Fibroblast of upper back skin (primary cell): ENCODE measurements at places on chromosomes 1 and 21.
A peak's percentile ranks its signal among the peaks of the same experiment; 100 is the strongest.

- DNase-seq: no peak
Measured at GRCh38 chr1:45297666-45298356, 28.9 kb upstream of the HPDL start.

GRCh38 chr1:213041443-213041842, 9.6 kb upstream of the RPS6KC1 start:
- peak; percentile 75 for DNase-seq

DNA sequence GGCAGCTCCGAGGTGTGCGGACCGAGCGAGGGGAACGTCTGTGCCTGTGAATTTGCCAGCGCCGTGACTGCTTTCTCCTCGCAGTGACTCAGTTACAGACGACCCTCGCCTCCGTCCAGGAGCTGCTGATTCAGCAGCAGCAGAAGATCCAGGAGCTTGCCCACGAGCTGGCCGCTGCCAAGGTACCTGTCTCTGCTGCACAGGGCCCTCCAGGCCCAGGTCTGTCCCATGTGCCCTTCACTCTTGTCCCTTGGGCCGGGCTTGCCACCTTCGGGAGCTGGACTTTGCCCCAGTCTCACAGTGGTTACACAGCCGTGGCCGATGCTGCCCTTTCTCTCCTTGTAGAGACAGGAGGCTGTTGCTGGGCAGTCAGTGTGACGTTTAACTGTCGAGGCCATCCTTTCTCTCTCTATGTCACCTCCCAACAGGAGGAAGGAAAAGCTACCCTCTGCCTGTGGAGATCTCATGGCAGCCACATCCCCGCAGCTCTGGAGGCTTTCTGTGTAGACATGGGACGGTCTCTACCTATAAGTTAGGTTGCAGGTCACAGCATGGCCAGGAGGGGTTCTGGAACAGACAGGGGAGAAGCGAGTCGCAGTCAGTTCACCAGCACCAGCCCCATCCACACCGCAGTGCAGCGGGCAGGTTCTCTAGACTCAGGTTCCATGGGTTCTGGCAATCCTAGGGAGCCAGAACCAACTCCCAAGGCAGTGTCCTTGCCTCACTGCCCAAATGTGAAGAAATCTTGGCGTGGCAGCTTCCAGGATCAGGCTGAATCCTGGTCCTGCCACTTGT, 149.7 kb downstream of the PEX14 start:
- no peak for DNase-seq

DNA sequence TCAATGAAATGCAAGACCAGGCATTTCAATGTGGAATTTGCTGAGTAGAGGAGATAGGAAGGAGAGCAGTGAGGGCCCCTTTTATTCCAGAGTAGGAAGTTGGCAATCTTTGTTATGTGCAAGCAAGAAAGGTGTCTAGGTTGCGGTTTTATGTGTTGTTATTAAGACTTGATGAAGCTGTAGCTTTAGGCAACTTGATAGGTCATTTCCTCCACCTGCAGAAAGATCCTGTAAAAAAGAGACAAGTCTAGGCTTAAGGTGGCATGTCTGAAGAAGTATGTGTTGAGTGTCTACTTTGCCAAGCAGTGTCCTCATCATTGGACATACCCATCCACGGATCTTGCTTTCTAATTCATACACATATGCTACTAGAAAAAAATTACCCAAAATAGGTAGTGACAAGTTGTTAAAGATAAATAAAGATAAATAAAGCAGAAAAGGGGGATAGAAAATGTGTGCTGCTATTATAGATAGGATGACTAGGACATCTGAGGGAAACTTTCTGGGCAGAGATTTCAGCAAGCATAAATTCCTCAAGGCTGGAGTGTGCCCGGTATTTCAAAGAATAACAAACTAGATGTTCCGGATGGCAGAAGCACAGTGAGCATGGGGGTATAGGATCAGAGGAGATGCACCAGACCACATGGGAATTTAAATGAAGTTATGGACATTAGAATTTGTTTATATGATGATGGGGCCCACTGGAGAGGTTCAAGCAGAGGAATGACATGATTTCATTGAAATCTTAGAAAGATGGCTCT, 335.0 kb downstream of the TGFB2 start:
- DNase-seq: no peak

DNA sequence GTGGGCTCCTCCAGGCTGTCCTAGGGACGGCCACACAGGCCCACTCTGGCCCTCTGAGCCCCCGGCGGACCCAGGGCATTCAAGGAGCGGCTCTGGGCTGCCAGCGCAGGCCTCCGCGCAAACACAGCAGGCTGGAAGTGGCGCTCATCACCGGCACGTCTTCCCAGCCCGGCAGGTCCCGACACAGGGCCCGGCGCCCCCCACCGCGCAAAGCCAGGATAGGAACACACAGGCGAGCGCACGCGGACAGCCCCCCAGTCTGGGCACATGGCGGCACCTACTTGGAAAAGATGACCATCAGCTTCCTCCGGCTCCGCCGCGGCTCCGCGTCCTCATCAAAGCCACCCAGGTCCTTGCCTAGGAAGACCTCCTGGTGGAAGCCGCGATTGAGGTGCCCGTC, 3.6 kb downstream of the SDF4 start:
- no peak for DNase-seq

DNA sequence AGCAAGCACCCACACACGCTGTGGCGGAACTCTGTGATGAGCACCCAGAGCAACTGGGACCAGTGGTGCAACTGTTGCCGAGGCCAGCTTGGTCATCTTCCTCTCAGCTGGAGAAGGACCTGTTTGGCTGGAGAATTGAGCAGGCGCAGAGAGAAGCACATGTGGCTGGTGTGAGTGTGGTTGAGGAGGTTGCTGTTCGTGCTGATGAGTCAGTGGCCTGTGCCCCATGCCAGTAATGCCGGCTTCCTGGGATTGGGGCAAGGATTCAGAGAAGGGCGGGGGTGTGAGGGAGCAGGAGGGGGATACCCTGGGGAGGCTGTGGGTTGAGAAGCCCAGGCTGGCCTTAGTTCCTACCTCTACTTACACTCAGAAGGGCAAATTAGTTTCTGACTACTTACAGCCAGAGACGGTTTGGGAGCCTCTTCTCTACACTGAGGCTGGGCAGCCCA, 57.5 kb upstream of the EPS8L3 start:
- peak; percentile 83 for DNase-seq

GRCh38 chr1:23357138-23357908, 12.3 kb downstream of the ZNF436 start:
- no peak for DNase-seq

DNA sequence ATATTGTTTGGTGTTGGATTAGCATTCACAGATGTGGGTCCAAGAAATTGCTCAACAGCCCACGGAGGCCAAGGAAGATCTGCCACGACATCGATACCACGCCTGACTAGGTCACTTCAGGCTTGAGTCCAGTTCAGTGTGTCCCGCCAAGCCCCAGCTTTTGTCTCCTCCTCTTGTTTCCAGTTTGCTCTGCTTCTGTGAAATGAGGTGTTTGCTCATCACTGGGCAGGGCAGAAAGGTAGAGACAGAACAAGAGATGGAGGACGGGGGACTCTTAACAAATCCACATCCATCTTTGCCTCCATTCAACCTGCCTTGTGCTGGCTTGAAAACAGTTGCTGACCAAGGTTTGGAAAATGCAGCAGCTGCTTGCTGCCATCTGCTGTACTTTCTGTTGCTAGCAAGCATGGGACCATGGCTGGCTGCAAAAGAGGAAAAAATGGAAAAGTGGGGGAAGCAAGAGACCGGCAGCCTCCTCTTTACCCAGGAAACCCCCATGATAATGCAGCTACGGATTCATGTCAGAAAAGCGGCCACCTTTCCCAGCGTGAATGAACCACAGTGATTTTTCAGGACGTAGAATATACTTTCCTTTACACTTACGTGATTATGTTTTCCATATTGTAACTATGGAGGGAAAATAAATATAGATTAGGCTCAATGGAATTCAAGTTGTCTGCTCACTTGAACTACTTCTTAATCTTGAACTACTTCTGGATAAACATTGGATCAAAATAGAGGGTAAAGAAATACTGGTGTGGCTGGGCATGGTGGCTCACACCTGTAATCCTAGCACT, 80.2 kb upstream of the GREM2 start:
- DNase-seq: peak; percentile 73

GRCh38 chr21:44870748-44871495, 2.6 kb downstream of the PTTG1IP start:
- no peak for DNase-seq

- peak; percentile 23 for DNase-seq
Measured at GRCh38 chr1:233090746-233091494, 140.5 kb downstream of the NTPCR start.

- DNase-seq: peak; percentile 32
Measured at GRCh38 chr1:74193908-74194307, 4.1 kb downstream of the LRRIQ3 start.

GRCh38 chr1:227234998-227235405, 83.3 kb downstream of the CDC42BPA start:
- DNase-seq: peak; percentile 70

DNA sequence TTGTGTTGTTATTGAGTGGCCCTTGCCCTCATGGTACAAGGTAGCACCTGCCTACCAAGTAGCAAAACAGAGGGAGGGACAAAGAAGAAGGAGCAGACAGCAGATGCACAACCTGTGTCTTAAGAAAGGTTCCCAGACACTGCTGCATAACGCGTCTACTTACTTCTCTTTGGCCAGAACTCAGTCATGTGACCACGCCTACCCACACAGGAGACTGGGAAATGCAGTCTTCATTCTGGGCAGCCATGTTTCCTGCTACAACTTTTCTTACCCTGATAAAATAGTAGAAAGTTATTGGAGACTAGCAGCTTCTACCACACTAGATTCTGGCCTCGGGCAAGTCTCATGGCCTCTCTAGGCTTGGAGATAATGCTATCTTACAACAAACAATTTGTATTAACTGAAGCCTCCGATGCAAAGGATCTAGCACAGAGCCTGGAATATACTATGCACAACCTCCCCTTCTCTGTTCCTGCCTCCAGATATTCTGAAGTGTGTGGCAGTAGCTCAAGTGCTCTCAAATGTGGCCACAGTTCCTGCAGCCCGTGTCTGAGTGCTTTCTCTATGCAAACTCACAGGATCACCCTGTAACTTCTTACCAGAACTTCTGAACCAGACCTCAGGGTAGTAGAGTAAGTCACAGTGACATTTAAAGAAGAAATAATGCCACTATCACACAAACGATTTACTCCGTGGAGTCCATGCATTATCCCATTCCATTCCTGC, 34.1 kb upstream of the BTG2 start:
- peak; percentile 67 for DNase-seq

- peak; percentile 56 for DNase-seq
Measured at GRCh38 chr1:197924516-197925123, 7.4 kb downstream of the LHX9 start.

DNA sequence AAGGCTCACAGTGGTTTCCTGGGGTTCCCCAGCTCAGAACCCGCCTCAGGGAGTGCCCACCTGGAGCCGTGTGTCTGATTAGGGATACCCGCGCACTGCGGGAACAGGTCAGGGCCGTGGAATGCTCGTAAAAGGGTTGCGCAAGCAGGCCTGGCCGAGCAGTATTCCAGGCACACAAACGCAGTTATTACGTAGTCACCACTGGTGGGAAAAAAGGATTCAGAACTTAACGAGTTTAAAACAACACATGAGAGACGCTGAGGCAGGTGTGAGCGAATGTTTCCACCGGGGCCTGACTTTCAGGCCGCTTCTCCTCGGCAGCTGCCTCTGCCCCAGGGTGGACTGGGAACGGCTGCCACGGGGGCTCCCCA, 18.2 kb downstream of the PLCH2 start:
- DNase-seq: no peak

- DNase-seq: no peak
Measured at GRCh38 chr21:35911412-35912191, 148.7 kb downstream of the SETD4 start.
